Fibroblast of skin of left biceps (primary cell): ENCODE measurements at places on chromosomes 3 and 15.

GRCh38 chr15:90306560-90306959 is 41.1 kb downstream of the NGRN start:
- no peak for DNase-seq

- DNase-seq: no peak
These were observed 6.4 kb downstream of the CELSR3 start for GRCh38 chr3:48656061-48656840.

- no peak for DNase-seq
These were observed 187.1 kb downstream of the RAP2B start for GRCh38 chr3:153349108-153349499.

- DNase-seq: no peak
These were observed 110.6 kb upstream of the SAMMSON start for GRCh38 chr3:69888943-69889315.

- DNase-seq: no peak
These were observed at the start of gene CAMP for GRCh38 chr3:48222616-48223513. Gene CAMP (plus strand): TSS chr3:48223495. CDS start chr3:48223512, 17 bp downstream.
